ENCODE measurements at places on chromosomes 11 and 22. TPM values are rescaled to one million over a fixed set of nuclear protein-coding genes. Genes with fewer than 3 reads are reported as not detected.
A peak's percentile ranks its signal among the peaks of the same experiment; 100 is the strongest.

DNA sequence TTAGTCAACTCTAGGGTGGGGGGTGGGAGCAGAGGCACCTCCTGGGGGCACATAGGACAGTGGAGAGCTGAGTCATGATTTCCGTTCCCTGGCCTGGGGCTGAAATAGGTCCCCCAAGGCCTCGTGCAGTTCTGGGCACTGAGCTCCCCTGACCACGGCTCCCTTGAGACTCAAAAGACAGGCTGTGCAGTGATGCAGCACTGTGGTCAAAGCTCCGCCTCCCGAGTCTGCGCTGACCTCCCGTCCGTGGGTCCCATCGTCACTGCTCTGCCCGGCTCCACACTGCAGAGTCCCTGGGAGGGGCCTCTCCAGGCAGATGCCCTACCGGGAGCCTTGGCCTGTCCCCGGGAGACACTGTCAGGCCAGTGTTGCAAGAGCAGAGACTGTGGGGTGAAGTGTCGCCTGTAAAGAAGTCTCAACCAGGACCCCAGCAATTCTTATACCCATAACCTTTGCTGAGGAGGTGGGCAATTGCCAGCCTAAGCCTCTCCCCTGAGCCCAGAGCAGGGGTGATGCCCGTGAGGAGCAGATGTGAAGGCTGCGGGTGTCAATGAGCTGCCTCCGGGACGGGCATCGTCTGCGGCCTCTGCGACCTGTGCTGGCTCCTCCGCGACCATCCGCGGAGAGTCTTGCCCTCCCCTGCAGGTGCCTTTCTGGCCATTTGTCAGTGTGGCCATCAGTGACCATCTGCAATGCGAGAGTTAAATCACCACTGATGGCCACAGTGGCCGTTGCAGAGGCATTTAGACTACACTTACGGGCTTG is 877.3 kb downstream of the BRD1 start:
- DNase-seq = peak; percentile 6

DNA sequence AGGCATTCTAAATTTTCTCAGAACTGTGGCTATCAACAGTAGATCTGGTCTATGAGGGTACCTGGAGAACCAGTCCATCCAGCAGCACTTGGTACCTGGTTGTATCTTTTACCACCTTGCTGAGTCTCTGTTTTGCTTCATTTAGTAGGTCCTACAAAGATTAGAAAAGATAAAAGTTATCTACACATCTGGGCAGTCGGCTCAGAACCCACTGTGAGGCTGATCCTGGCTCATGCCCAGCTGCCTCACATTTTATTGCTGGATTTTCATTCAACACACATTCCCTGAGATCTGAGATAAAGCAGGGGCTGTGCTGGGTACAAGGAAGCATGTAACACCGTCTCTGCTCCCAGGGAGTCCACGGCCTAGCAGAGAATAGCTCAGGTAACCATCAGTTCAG is 27.5 kb downstream of the ATP6V1E1 start:
- no peak for DNase-seq

- DNase-seq = no peak
Measured at GRCh38 chr11:108669711-108670110, 4.8 kb downstream of the DDX10 start.

DNA sequence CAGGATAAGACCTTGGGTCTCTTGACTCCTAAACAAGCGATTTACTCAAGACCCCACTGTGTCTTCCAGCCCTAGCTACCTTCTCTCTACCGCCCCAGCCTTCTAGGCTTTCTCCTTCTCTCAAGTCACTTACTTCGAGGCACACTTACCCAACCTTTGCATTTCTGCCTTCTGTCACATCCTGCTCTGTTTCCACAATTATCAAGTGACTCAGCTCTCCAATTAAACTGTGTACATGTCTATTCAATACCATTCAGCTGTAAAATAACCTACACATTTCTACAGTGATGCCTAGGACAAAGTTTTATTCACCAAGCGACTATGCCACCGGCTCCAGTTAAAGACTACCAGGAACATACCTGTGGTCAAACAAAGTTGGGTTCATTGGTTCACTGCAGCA is 69.0 kb downstream of the LARGE1 start:
- DNase-seq = no peak

DNA sequence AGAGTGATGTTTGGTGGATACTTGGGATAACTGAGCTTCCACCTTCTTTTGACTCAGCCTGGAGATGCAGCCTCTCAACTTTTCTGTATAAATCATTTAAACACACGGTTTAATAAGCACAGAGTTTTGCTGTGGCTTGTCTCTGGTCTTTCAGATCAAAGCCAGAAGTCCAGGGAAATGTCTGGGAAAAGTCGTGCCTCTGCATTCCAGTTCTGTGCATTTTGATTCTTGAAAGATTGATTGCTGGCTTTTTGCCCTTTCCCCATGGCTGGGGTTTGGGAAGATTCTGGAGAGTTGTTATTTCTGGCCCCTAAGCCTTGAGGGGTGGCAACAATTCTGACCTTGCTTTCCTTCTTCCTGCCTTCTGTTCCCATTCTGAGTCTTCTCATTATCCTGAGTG is 154.1 kb downstream of the COMMD9 start:
- DNase-seq = no peak

GRCh38 chr11:122804161-122804560 is 34.1 kb upstream of the CRTAM start:
- DNase-seq = no peak

GRCh38 chr11:116529271-116529670 is 243.5 kb downstream of the BUD13 start:
- DNase-seq = no peak

- DNase-seq = no peak
Measured at GRCh38 chr11:375065-376025, 6.0 kb downstream of the B4GALNT4 start.

DNA sequence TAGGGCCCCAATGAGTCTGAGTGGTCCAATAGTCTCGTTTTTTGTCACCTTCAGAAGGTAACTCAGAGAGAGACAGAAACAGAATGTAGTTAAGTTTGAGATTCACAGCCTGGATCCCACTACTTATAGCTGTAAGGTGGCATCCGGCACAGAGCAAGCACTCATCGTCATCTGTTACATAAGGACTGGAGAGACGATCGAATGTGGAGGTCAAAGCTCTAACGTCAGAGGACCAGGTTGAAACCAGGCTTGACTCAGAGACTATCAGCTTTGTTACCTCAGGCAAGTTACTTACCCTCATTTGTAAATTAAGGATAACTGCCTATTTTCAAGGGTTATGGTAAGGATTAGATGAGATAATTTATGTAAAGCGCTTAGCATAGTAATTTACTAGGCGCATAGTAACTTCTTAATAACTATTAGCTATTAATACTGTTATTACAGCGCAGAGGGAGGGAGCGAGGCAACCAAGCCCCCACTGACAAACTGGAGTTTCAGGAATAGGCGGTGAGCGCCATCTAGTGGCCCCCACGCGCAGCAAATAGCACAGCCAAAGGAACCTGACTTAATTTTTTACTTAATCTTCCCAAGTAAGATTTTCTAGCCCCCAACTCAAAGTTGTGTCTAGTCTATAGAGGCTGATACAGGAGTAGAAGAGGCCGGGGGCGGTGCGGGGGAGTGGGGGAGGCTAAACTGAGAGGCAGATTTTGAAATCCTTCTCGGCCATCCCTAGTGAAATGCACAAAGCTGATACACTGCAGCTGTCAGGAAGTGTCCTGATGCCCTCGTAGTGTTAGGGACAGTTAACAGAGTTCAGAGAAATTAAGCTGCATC is 29.0 kb upstream of the API5 start:
- DNase-seq = no peak

DNA sequence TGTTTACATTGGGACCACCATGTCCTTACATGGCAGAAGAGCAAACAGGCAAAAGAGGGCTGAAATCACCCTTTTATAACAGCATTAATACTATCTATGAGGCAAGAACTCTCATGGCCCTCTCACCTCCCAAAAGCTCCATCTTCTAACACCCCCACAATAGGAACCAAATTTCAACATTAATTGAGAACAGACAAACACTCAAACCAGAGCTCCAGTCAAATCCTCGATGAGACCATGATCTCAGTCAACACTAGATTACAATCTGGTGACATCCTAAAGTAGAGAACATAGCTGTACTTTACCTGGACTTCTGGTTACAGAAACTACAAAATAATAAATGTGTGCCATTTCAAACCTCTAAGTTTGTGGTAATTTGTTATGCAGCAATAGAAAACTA is 25.1 kb downstream of the OR2AG2 start:
- no peak for DNase-seq

GRCh38 chr22:17918840-17919239 is 105.5 kb downstream of the MICAL3 start:
- no peak for DNase-seq

DNA sequence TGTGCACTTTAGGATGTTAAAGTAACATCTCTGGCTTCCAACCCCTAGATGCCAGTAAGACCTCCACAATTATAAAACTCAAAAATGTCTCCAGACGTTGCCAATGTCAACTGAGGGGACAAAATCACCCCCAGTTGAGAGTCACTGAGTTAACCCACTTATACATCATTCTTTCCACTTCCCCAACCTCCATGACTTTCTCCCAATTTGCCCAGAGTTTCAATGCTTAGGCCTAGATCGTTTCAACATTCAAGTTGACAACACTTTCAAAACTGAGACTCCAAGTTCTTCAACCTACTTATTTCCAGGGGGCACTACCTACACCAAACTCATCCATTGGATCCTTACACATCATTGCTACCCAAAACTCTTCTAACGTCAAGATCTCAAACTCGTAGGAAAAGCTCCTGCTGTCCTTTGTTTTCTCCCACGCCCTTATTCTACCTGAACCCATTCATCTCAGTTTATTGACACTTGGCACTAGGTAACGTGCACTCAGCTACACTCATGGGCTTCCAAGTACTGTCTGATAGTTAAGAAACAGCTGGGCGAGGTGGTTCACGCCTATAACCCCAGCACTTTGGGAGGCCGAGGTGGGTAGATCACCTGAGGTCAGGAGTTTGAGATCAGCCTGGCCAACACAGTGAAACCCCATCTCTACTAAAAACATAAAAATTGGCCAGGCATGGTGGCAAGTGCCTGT is 24.5 kb downstream of the RBFOX2 start:
- DNase-seq = no peak

DNA sequence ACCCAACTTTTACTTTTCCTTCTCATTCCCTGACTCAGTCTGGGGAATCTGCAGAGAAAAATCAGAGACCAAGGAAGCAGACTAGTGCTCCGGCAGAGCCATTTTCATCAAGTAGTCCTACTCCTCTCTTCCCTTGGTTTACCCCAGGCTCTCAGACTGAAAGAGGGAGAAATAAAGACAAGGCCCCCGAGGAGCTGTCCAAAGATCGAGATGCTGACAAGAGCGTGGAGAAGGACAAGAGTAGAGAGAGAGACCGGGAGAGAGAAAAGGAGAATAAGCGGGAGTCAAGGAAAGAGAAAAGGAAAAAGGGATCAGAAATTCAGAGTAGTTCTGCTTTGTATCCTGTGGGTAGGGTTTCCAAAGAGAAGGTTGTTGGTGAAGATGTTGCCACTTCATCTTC is 37.2 kb downstream of the KMT2A start:
- DNase-seq = no peak

GRCh38 chr11:8335683-8336082 is 72.0 kb upstream of the LMO1 start:
- no peak for DNase-seq

DNA sequence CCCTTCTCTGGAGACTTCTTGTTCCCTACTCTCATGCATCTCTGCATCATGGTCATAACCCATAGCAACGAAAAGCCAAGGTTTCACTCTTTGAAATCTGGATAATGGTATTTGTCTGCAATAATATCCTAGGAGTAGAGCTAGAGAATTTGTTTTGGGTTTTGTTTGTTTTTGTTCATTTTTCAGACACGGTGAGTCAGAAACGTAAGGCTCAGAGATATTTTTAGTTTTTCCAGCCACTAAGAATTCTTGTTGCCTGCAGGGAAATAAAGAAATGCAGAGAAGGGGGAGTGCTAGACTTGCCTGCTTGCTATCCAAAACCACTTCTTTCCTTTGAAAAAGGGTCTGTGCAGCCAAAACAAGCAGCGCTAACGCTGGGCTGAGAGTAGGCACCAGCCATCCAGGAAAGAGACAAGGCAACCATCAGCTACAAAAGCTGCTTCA is 26.0 kb downstream of the POU2AF3 start:
- DNase-seq = no peak

DNA sequence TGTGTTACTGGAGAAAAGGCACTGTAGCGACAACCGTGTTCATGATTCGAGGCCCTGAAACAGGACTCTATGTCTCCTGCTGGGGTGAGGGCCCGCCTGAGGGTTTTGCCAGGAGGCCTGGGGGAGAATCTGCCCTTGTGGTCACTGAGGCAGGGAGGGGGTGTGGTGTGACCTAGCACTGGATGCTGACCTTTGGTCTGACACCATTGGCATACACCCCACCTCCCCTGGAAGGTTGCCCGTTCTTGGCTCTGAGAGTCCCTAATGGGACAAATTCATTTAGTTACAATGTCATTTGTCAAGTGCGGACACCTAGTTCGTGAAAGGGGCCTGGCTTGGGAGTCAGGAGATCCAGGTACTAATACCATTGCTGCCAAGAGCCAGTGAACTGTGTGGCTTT is 29.0 kb downstream of the NECTIN1 start:
- DNase-seq = no peak

DNA sequence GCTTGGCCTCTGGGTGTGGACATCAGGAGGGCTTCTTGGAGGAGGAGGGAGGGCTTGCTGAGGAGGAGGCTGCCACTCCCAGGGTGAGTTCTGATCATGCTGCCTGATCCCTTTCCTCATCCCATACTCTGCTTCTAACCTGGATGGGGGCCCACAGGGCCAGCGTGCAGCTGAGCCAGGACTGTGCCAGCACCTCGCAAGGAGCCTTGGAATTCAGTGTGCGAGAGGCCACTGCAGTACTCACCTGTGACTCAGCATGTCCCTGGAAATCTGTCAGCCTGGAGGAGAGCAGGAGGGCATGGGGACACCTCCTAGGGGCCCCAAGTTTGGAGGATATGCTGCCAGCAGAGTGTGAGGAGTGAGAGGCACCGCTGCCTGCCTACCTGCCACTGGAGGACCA is 4.2 kb upstream of the GAB4 start:
- no peak for DNase-seq

- no peak for DNase-seq
Measured at GRCh38 chr11:40882301-40882700, 577.2 kb downstream of the LRRC4C start.

DNA sequence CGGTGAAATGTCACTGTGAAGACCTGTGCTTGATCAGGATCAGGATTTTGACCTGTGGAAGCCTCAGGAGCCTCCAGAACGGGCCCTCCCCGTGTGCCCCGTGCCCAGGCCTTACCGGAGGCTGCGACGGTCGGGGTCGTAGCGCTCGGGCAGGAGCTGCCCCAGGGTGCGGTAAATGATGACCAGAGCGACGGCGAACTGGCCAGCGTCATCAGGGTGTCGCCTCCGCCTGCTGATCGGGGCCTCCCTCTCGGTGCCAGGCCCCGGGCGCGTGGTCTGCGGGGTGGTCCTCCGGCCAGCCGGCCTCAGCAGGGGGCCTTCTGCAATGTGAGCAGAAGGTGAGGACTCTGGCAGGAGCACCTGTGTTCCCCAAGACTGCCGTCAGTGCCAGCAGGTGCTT is 46.2 kb downstream of the TRMU start:
- no peak for DNase-seq

- DNase-seq = no peak
Measured at GRCh38 chr22:44971651-44972362, 38.0 kb downstream of the PHF21B start.

Gene ZBED5
- 55.9 TPM for total RNA-seq

Gene PANX2
- 1.8 TPM for total RNA-seq

Gene CERK
- 37.3 TPM for total RNA-seq

Gene NFRKB
- 44.2 TPM for total RNA-seq

Gene APOBEC3G
- total RNA-seq = 13.3 TPM

Gene OR5F1
- total RNA-seq = not detected

Gene THAP12
- total RNA-seq = 49.9 TPM

Gene HTR3B
- not detected for total RNA-seq

Gene LIF
- 1.6 TPM for total RNA-seq

Gene SNU13
- total RNA-seq = 97.9 TPM

Gene OR8D4
- not detected for total RNA-seq

Gene IGLL1
- not detected for total RNA-seq

Gene OR56A1
- total RNA-seq = not detected
